ENCODE measurements at places on chromosomes 7 and 10. TPM values are rescaled to one million over a fixed set of nuclear protein-coding genes. Genes with fewer than 3 reads are reported as not detected.

The CCL24 gene
- total RNA-seq, result not detected

The SEMA3D gene
- total RNA-seq, result 1.3 TPM

The TUBB8 gene
- total RNA-seq, result not detected

The HGF gene
- total RNA-seq, result 282 TPM

The FZD1 gene
- 4.4 TPM for total RNA-seq

The SH2D4B gene
- 0.29 TPM for total RNA-seq

The TFR2 gene
- total RNA-seq, result 0.44 TPM

The ABCB1 gene
- total RNA-seq, result 2.4 TPM

The FOXI2 gene
- total RNA-seq, result not detected

The ACADSB gene
- 5.3 TPM for total RNA-seq

The ANKRD16 gene
- 4.2 TPM for total RNA-seq

The ZC3HAV1L gene
- 22.1 TPM for total RNA-seq

The MRLN gene
- total RNA-seq, result not detected

The CCDC172 gene
- not detected for total RNA-seq

All from placental pericyte (primary cell).